Hypothalamus (tissue), 51 donors: ENCODE measurements at places on chromosomes 1 and 21.

DNA sequence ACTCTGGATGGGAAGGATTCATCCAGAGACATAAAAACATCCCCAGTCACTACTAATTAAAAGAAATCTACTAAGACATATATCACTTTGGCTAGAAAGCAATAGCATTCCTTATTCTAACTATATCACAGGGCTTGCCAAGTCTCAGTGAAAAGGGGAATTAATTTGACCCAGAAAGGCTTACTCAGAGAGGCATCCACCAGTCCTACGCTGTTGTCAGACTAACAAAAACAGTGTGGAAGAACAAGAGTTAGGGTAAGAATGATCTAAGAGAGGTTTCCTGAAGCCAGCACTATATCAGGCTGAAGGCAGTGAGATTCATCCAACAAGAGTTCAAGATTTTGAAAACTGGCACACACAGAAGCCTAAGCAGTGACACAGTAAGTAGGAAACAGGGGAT lies 126.1 kb downstream of the GDAP2 start:
- no peak for DNase-seq

- no peak for DNase-seq
Observed at GRCh38 chr1:190849346-190849745, 371.7 kb upstream of the BRINP3 start.

DNA sequence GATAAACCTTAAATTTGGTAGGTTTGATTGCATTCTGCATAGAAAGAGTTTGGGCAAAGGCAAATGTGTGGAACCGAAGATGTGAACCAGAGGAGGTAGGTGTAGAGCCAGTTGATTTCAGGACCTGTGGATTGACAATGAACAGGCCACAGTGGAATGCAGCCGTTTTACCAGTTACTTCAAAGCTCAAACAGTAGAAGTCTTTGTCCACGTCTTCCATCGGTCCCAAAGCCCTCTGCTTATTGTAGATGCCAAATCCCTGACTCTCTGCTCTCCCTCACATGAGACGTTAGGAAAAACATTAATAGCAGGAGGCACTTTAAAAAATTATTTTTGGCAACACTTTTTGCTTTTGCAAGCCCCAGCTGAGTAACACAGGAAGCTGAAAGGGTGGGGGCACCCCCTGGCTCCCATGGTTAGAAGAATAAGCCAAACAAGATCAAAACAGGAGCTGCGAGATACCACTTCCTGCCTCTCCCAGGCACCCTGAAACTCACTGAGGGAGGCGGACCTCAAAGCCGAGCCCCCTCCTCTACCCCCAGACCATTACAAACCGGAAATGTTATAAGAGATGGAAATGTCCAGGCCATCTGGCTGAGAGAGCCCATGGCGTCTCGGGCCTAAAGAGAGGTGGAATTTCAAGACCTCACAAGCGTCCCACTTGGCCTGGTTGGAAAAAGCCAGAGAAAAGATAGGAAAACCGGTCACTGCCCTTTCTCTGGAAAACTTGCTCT lies 13.5 kb downstream of the TRAF3IP3 start:
- DNase-seq = no peak

GRCh38 chr1:200704986-200705500 lies 33.6 kb upstream of the CAMSAP2 start:
- DNase-seq = no peak

DNA sequence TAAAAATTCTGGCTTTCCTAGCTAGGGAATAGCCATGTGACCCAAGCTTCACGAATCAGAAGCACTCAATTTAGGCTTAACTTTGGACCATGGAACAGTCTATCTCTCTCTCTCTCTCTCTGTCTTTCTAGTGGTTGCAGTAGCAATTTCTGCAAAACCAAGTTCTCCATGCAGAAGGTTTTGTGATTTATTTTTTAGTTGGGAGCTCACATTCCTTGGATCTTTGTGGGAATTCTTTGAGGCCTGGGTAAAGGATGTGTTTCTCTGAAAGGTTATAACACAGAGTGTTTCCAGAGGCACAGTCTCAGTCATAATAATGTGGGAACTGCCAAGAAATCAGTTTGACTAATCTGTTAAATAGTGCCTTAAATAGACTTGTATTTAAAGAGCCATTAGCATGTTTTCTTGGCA lies 112.3 kb upstream of the COL11A1 start:
- DNase-seq = no peak

DNA sequence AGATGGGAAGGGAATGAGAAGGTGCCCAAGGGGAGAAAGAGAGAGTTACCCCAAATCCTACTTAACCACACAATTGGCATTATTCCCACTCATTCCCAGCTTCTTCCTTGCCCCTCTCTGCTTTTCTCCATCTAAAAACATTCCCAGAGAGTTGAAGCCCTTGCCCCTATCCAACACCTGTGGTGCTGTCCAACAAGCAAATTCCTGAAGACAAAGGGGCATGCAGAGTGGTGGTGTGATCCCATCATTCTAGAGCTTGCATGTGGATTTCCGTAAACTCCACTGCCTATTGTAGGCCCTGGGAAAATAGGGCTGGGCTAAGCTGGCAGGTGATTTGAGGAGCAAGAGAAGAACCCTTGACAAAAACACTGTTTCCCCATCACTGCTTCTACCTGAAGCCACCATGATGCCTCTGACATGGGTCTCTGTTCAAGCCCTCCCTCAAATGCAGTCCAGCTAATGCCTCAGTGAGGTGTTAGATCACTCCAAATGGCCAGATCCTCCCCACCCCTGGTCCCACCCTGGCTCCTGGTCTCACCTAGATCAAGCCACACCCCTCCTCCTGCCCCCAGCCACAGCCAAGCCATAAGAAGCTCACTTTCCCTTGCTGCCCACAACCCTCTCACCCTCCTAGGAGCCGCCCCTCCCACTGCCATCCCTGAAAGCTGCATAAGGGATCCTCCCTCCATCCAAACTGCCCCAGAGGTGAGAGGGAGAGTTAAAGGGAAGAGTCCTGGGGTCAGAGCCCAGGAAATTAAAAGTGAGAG lies 29.5 kb downstream of the SYT2 start:
- DNase-seq = no peak

- no peak for DNase-seq
Observed at GRCh38 chr1:192767798-192768197, 41.0 kb upstream of the RGS2 start.

- DNase-seq = no peak
Observed at GRCh38 chr1:171484760-171485374, 463 bp upstream of the PRRC2C start.

GRCh38 chr21:42461881-42462877 lies 33.8 kb downstream of the RSPH1 start:
- no peak for DNase-seq

GRCh38 chr1:2355373-2356261 lies 35.7 kb downstream of the MORN1 start:
- no peak for DNase-seq

DNA sequence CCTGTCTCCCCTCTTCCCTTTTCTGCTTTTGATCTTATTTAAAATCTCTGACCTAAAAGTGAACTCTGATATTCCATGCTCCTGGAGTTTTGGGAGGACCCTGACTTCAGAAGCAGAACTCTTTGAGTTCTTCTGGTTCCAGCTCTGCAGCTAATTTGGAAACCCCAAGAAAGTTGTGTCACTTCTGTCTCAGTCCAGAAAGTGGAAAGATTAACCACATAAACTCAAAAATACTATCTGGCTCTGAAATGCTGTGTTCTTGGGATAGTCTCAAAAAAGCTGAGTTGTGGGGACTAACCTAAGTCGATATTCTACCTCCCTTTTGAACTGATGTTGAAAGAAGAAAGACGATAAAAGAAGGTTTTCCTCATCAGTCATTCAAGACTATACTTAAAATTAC lies 59.8 kb downstream of the ITPKB start:
- DNase-seq = no peak

GRCh38 chr1:15188130-15188524 lies 34.6 kb downstream of the TMEM51 start:
- DNase-seq = no peak

- DNase-seq = peak; percentile 2
Observed at GRCh38 chr1:102970496-102971078, 137.7 kb downstream of the COL11A1 start.
